ENCODE measurements at places on chromosomes 7 and 10.
A peak's percentile ranks its signal among the peaks of the same experiment; 100 is the strongest.

DNA sequence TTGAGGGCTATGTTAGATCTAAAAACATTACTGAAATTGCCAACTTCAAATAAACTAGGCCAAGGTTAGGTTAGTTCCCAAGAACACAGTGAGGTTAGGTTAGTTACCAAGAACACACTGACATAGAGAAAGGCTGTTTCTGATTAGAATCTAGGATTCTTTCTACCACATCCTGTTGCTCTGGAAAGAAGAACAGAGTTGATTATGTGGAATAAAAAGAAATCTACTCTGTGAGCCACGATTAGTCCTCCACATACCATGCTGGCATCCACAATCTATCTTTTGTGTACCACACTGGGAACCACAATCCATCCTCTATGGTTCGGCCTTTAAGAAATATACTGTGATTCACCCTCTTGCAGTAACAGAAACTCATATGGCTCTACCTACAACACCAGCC lies 91.4 kb downstream of the LRRTM3 start:
- DNase-seq = peak; percentile 10

- DNase-seq = no peak
Measured at GRCh38 chr10:116029826-116030225, 243.2 kb downstream of the GFRA1 start.

DNA sequence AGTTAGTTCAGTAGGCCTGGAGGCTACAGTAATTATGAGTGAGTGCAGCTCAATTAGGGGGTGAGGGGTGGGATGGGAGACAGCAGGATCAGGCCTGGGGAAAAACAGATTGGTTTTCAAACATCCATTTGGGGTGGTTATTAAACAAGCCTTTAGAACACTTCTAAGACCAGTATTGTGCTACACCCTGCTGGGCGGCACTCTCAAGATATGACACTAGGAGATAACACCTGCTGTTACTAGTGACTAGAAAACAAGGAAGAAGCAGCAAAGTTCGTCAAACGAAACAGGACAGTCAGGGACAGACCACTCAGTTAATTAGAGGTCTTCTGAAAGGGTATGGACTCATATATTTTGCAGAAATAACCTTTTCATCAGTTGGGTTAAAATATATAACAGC lies 353.6 kb downstream of the PTEN start:
- no peak for DNase-seq

GRCh38 chr7:65979583-65980477 lies 2.2 kb downstream of the GUSB start:
- no peak for DNase-seq

- DNase-seq = no peak
Measured at GRCh38 chr10:122678266-122678665, 21.4 kb downstream of the C10orf120 start.

DNA sequence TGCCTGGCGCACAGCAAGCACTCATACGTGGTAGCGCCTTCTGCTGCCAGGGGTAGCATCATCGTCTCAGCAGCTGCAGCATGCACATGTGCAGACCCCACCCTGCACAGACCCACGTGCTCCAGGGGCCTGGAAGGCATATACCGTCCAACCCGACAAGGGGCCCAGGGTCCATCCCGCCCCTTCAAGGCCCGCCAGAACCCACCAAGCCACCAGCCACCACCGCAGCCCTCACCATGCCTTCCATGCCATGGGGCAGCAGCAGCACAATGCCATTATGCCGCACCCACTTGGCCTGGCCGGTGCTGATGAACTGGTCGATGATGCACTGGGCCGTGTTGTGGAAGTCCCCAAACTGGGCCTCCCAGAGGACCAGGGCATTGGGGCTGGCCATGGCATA lies 22.7 kb downstream of the OGDHL start:
- DNase-seq = no peak

GRCh38 chr7:142301299-142301698 lies 43.4 kb upstream of the PRSS58 start:
- DNase-seq = no peak

DNA sequence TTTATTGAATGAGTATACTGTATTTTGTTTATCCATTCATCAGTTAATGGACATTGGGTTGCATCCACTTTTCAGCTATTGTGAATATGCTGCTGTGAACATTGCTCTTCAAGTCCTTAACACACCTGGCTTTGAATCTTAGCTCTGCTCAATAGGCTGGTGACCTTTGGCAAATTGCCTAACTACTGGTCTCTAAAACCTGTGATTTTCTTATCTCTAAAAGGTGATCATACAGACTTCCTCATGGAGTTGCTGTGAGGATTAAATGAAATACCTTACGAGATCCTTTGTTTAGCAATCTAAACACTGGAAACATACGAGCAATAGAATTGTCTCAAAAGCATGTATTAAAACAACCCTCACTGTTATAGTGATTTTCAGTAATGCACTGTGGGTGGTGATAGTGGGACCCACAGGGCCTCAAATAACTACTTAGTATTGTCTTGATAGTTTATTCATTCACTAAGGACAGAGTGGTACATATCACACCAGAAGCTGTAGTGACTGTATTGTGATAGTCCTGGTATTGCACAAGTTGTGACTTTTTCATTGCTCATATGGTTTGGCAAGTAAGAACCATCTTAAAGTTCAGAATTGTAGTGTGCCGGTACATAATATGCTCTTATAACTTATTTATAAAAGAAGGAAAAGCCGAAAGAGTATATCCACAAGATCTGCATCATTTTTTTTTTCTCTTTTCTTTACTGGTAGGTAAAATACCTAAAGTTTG lies 257.6 kb downstream of the EXOC4 start:
- DNase-seq = no peak

GRCh38 chr7:77479536-77480088 lies 57.5 kb upstream of the PTPN12 start:
- no peak for DNase-seq

GRCh38 chr7:77903597-77903996 lies 105.0 kb downstream of the PHTF2 start:
- peak; percentile 16 for DNase-seq

- DNase-seq = peak; percentile 46
Measured at GRCh38 chr10:9331583-9332008, 1277.1 kb downstream of the GATA3 start.

DNA sequence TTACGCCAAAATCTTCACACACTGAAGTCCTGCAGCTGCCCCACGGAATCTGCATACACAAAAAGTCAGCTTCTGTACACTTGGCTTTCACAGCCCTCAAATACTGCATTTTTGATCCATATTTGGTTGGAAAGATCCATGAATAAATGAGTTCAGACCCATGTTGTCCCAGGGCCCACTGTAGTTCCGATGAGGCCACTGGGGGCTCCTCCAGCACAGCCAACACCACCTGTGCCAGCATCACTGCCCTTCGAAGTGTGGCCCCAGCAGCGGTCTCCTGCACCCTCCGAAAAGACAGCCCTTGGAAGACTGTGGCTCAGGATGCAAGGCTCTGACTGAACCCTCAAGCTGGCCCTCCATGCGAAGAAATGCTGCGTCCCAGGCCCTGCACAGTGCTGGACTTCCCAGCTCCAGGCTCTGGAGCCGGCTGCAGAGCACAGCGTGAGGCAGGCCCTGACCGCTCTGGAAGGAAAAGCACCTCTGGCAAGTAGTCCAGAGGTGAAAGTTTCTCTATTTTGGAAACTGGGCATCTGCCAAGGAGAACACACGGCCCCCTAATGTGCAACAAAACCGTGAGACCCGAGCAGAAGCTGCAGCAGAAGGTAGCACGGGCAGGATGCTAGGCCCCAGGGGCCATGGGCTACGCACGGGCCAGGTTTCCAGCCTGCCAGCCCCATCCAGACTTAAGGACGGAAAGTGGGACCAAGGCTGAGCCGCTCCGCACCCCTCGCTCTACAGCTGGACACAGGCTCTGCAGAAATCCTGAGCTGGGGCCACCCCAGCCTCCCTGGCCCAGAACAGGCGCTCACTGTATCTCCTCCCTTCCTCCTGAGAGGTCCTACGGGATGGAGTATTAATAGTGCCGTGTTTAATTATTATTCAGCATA lies 62.6 kb downstream of the PTPRN2 start:
- no peak for DNase-seq

- no peak for DNase-seq
Measured at GRCh38 chr10:113494761-113495160, 58.1 kb upstream of the HABP2 start.

GRCh38 chr7:100221231-100221718 lies 1.5 kb downstream of the PVRIG start:
- DNase-seq = no peak

GRCh38 chr7:17206349-17206905 lies 92.0 kb upstream of the AHR start:
- no peak for DNase-seq

DNA sequence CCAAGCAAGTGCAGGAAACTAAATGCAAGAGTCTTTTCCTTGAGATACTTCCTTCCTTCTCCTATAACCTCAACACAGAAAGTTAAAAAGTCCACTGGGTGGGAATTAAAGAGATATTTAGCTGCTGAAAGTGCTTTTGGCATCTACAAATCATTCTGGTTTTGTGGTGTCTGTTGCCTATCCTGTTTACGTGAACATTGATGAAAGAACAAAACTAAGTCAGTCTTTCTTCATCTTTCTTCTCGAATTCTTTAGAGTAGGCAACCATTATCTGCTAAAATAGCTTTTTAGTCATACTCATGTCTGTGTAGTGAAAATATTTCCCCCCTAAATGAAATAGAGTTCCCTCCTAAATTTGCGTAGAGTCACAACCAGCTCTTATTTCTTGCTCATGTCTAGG lies 838.6 kb downstream of the GATA3 start:
- DNase-seq = no peak

DNA sequence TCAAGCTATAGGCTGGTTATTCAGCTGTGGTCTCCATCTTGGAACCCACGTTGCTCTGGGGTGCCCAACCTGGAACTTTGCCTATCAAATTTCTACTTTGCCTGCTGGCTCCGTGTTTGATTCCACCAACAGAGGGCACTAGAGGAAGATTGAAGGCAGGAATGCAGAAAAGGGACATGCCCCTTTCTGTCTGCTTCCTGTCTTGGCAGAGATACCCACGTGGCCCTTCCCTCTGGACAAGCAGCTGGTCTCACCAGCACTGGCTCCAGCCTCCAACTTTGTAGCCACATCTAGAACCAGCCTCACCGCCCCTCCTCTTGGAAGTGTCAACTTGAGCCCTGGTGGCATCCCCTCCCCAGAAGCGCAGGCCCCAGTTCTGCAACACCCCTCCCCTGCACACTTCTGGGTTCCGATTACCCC lies 52.1 kb upstream of the ZNF438 start:
- peak; percentile 87 for DNase-seq

GRCh38 chr7:141944811-141945210 lies 2.0 kb downstream of the CLEC5A start:
- DNase-seq = no peak

- no peak for DNase-seq
Measured at GRCh38 chr10:71996592-71997371, 32.6 kb downstream of the CHST3 start.

GRCh38 chr7:28411876-28412662 lies at the start of gene CREB5:
Gene CREB5, plus strand, starts transcription at chr7:28412518. Its CDS starts 397 bp downstream, at chr7:28412915.
- DNase-seq = no peak

GRCh38 chr10:57925045-57925444 lies 342.6 kb downstream of the IPMK start:
- no peak for DNase-seq

- DNase-seq = peak; percentile 90
Measured at GRCh38 chr10:52652431-52653262, 119.9 kb downstream of the MBL2 start.

DNA sequence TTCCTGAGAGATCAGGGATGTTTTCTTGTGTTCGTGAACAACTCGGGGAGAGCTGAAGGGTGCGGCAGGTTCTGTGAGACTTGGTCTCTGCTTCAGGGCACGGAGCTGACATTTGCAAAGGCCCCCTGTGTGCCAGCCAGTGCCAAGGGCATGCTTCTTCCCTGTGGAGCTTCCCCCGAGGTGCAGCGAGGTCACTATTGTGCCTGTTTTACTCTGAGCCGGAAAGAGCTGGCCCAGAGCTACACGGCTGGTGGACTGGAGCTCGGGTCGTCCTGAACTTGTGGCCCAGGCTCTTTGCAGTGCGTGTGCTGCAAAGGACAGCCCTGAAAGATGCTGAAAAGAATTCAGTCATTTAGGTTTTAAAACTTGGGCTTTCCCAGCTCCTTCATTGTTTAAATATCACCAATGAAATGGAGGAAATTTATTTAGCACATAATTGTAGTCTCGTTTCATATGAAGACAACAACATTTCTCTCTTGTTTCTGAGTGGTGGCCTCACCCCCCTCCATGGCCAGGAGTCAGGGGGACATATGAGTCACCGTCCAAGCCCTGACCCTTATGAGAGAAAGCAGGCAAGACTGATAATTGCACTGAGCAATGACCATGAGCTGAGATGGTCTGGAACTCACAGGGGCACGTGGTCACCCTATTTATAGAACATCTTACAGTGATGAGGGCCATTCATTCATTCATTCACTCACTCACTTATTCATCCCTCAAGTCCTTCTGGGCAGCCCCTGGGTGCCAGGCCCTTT lies 102.6 kb downstream of the PTPRE start:
- DNase-seq = peak; percentile 27

DNA sequence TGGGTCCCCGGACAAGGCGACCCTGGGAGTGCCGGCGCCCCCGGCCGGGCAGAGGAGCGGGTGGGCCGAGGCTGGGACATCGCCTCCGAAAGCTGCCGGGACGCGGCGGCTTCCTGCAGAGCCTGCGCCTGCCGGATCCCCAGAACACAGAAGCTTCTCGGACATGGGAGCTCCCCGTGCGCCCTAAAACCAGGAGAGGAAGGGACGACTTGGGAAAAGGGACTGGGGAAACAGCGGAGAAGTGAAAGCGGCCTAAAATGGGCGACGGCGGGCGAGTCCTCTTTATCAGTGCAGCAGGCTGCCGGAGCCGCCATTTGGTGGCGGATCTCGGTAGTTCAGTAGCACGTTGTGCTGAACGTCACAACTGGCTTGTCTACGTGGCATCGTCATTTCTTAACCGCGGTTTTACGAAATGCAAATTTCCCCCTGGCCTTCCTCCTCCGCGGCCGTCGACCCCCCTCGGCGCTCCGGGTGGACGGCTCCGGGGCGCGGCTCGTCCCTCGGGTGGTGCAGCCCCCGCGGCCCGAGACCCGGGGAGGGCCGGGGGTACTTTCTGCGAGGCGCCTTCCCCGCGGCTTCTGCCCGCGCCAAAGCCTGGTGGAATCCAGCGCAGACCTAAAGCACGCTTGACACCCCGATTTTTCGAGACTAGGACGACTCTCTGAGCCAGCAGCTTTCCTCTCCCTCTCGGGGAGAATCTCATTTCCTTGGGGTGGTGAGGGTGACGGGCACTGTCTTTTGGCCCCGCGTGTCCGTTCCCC lies 9.9 kb upstream of the SPAG6 start:
- no peak for DNase-seq
